Fibroblast of the aortic adventitia (primary cell): ENCODE measurements at places on chromosomes 12 and 14. TPM values are rescaled to one million over a fixed set of nuclear protein-coding genes. Genes with fewer than 3 reads are reported as not detected.

GRCh38 chr14:74568380-74568649 lies 43.7 kb downstream of the LTBP2 start:
- DNase-seq: no peak

Gene P2RX2
- total RNA-seq: not detected in 2 replicates

GRCh38 chr12:107461222-107461975 lies 224.2 kb upstream of the PWP1 start:
- DNase-seq: peak; percentile 94

DNA sequence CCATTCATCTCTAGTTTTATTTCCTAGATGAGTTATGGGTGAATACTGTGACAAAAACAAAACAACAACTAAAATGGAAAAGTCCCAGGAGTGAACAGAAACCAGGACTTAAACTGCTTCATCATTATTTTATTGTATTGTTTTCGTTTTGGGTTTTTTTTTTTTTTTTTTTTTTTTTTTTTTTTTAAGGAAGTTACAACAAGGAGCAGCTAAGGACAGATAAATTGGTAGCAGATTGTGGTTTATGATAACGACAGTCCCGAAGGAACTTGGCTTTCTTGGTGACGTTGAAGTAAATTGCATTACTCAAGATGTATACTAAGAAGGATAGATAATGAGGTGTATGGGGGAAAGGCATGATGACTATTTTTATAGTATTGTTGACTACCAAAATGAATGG lies 866.3 kb downstream of the NRXN3 start:
- no peak for DNase-seq

- DNase-seq: no peak
Measured at GRCh38 chr12:14135996-14136395, 154.6 kb upstream of the GRIN2B start.

DNA sequence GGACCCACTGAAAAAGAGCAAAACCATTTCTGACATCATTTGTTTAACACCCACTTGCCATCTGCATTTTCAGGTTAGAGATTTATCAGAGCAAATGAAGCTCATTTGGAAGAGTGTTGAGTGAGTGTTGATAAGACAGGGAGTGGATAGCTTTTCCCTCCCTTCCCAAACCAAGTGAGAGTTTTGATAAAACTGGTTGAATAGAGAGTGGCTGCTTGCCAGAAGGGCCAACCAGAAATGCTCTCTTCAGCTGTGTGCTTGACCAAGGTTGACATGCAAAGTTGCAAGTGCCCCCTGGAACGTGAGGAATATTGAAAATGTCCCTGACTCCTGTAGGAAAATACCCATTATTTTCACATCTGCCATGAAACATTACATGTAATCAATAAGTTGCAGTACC lies 1487.0 kb upstream of the FLRT2 start:
- DNase-seq: no peak

- no peak for DNase-seq
Measured at GRCh38 chr12:40993158-40993557, 195.0 kb upstream of the PDZRN4 start.

Gene IFI27
- 20.2 and 78.2 TPM in 2 replicates for total RNA-seq

DNA sequence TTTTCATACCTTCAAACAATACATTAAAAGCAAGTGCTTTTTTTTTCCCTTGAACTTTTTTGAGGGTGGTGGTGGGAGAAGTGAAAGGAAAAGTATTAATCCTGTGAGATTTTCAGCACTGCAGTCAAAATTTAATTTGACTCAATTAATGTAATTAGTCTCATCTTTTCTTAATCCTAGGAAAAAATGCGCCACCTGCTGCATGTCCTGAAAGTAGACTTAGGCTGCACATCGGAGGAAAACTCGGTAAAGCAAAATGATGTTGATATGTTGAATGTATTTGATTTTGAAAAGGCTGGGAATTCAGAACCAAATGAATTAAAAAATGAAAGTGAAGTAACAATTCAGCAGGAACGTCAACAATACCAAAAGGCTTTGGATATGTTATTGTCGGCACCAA lies 52.2 kb downstream of the SPATA7 start:
- DNase-seq: no peak

DNA sequence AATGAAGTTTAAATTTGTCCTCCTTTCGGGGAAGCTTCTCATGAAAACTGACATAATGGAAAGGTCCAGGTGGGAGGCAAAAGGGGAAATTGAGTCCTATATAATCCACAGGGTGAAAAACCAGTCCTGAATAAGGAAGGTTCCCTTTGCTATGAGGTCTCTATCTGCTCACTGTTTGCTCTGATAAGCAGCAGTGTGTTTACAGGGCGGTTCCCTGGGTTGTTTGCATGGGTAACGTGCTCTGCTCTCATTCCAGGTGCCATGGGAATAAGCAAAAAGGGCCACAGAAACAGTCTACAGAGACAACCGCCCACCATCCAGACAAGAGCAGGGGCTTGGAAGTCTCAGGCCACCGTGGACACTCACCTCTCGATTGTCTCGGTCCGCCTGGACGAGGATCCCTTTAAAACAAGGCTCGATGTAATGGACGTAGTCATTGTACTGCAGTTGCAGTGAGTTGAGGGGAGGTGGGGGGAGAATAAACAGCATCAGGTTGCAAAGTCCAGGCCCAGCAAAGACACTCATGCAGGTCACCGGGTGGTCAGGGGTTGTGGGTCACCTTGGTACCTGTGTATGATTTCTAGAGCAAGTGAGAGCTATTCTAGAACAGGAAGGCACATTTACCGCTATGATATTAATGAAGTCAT lies 32.7 kb downstream of the CACNA2D4 start:
- no peak for DNase-seq

Gene GALNT8
- total RNA-seq: 0.90 TPM in 1 of 2 replicates, not detected in the other

Gene DPPA3
- not detected in 2 replicates for total RNA-seq

Gene LAG3
- 0.16 TPM in 1 of 2 replicates, not detected in the other for total RNA-seq

- no peak for DNase-seq
Measured at GRCh38 chr12:76519538-76519937, 40.0 kb downstream of the OSBPL8 start.

- DNase-seq: peak; percentile 70
Measured at GRCh38 chr14:37550511-37550910, 44.5 kb downstream of the FOXA1 start.

DNA sequence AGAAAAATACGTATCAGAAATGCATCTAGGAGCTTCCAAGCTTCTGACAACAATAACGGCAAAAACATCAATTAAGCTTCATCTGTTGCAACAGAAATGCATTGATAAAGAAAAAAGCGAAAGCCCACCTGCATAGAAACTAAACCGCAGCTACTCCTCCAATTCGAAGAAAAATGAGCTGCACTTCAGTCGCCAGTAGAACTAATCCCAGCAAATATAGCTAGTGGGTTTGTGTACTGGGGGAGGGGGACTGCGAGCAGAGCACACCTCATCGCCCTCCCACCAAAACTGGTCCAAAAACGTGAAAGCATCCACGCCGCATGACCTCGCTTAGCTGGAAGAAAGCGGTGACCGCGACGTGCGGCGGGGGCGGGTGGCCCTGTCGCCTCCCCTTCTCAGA lies 1.2 kb downstream of the SLC35F4 start:
- no peak for DNase-seq

Gene SERPINA10
- total RNA-seq: not detected in 2 replicates

- no peak for DNase-seq
Measured at GRCh38 chr14:53613404-53614253, 343.0 kb downstream of the BMP4 start.

DNA sequence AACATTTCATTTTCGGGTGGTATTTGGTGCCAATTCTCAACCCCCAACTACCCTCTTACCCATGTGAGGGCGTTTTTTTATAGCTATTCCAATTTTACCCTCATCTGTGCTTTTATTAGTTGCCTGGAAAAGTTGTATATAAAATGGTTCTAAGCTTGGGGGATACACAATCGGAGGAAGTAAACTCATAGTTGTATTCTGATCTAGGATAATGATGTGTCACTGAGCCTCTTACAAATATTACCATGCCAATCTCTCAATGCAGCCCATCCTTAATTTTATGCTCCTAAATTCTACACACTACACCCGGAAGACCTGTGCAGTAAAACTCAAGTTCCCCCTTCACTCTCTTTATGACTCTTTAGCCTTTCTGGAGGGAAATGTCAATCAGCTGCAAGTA lies 1206.5 kb upstream of the FLRT2 start:
- DNase-seq: no peak

GRCh38 chr14:53515276-53515675 lies 362.2 kb upstream of the DDHD1 start:
- peak; percentile 30 for DNase-seq

Gene POMT2
- 15.2 and 22.9 TPM in 2 replicates for total RNA-seq

- DNase-seq: peak; percentile 1
Measured at GRCh38 chr12:120249266-120249874, 16.2 kb downstream of the PXN start.

Gene ENDOU
- total RNA-seq: 0.36 TPM in 1 of 2 replicates, not detected in the other

Gene PPP1CC
- total RNA-seq: 130 and 213 TPM in 2 replicates
